ENCODE measurements at places on chromosomes 12 and 14. TPM values are rescaled to one million over a fixed set of nuclear protein-coding genes. Genes with fewer than 3 reads are reported as not detected.

DNA sequence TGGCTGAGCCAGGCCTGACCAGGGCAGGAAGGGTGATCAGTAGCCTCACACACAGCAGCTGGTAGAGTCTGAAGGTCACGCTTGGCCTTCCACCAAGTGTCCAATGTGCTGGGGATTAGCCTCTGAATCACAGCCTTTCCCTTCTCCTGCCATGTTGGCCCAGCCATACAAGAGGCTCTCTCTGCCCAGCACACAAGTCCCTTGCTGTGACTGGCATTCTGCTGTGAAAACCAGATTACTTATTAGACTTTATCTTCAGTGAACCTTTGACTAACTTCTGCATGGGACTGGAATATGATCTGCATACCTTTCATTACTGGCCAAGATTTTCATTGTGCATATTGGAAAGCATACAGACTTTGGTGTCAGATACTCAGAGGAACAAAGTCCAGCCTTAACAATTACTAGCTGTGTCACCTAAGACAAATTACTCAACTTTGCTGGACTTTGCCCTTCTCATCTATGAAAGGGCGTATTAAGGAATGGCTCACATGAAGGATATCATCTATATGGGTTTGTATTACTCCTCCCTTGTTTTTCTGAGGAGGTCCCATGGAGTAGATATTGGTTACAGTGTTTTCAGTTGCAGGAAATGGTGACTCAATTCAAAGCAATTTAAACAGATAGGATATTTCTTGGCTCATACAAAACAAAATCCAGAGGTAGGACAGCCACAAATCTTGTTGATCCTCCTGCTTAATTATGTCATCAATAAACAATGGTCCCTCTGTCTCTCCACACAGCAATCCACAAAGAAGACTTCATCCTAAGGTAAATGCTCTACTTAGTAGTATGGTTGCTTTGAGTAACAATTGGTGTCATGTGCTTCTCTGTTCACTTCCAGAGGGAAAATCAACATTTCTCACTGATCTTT lies 99.6 kb downstream of the DYRK2 start:
- peak; percentile 70 for DNase-seq

- no peak for DNase-seq
These were observed 12.9 kb downstream of the TMEM117 start for GRCh38 chr12:43848786-43849185.

GRCh38 chr14:85873006-85873405 lies 343.1 kb downstream of the FLRT2 start:
- no peak for DNase-seq

DNA sequence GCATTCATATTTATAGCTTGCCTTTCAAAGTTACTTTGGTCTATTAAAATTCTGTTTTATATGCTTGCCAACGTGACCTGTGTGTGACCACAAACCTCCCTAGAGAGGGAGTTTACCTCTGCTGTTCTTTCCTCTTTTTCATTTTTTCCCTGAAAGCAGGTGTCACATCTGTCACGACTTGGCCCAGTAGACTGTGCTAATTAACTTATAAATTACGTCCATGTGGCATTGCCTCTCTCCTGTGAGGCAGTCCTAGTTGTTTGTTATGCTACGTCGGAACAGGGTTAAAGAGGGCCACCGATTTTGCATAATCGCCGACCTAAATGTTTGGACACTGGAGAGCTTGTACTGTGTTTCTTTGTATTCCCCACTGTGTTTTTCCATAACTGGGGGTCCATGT lies 343.9 kb upstream of the FLRT2 start:
- DNase-seq, result no peak

- DNase-seq, result no peak
These were observed 249.8 kb upstream of the SFSWAP start for GRCh38 chr12:131461096-131461495.

DNA sequence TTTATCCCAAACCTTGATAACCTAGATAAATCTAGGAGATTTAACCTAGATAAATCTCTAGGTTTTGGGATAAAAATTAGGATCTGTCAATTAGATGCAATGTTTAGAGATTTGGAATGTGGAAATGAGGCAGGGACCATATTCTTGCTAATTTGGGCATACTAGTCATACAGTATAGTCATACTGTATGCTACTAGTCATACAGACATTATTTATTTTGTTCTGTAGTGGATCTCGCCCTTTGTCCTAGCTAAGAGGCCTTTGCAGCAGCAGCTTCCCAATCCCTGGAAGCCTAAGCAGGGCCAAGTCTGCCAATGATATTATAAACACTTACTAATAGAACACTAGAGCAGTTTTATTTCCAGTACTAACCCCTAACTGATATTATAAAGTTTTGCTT lies 136.4 kb downstream of the CEP128 start:
- DNase-seq, result no peak

- peak; percentile 54 for DNase-seq
These were observed 24.3 kb downstream of the SYNDIG1L start for GRCh38 chr14:74401504-74402241.

DNA sequence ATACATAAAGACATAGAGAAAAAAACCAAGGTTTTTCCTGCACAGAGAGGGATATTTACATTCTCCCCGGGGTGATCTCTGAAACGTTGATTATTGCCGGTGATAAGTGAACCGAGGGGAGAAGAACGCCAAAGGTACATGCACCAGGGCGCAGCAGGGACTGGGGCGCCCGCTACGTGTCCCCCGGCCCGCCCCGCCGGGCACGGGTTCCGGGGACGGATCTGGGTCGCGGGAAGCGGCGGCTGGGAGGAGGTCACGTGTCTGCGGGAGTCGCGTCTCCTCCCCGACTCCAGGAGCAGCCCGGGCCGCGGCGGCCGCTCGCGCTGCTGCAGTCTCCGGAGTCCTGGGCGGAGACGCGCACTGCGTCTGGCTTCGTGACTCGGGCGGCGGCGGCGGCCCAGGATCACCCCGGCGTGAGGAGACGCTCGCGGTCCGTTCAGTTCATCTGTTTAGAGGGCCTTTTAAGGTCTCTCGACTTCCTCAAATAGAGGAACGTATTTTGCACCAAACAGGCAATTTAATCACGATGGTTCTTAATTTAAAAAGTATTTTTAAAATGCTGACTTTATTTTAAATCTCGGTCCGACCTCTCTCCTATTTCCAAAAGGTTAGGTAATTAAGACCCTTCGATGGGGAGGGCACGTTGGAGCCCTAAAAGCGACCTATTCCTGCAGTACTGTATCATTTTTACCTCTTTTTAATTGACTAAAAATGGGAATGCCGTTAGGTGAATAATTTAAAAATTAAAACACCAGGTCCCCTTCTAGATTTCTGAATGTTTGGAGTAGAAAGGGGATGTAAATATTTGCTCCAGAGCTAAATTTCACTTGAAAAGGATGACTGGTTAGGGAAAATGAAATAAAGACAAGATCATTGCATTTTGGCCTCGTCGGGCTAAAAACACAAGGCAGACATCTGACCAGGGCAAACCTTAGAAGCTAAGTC lies 1.8 kb upstream of the BHLHE41 start:
- peak; percentile 88 for DNase-seq

GRCh38 chr12:27865421-27865820 lies 85.4 kb upstream of the MANSC4 start:
- DNase-seq, result no peak

DNA sequence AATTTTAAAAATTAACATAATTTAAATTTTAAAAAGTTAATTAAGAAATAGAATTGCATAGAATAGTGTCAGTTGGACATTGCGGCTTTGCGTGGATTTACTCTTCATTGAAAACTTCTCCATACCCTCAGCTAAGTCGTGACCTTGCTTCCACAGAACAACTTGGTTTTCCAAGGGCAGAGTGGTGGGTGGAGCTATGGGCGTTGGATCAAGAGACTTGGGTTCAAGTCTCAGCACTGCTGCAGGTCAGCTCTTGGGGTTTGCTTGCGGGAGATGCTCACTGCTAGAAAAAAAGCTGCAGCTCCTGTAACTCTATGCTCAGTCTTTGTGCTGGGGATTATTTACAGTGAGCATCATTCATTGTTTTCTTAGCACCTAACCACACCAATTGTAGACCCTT lies 133.7 kb downstream of the PRIMA1 start:
- DNase-seq, result no peak

- peak; percentile 91 for DNase-seq
These were observed 77.8 kb upstream of the MAX start for GRCh38 chr14:65179918-65180724.

GRCh38 chr12:499837-500458 lies 40.2 kb downstream of the B4GALNT3 start:
- no peak for DNase-seq

- no peak for DNase-seq
These were observed 273.2 kb upstream of the TBX3 start for GRCh38 chr12:114957225-114957624.

- DNase-seq, result no peak
These were observed 132.2 kb upstream of the HIF1A start for GRCh38 chr14:61563162-61563511.

DNA sequence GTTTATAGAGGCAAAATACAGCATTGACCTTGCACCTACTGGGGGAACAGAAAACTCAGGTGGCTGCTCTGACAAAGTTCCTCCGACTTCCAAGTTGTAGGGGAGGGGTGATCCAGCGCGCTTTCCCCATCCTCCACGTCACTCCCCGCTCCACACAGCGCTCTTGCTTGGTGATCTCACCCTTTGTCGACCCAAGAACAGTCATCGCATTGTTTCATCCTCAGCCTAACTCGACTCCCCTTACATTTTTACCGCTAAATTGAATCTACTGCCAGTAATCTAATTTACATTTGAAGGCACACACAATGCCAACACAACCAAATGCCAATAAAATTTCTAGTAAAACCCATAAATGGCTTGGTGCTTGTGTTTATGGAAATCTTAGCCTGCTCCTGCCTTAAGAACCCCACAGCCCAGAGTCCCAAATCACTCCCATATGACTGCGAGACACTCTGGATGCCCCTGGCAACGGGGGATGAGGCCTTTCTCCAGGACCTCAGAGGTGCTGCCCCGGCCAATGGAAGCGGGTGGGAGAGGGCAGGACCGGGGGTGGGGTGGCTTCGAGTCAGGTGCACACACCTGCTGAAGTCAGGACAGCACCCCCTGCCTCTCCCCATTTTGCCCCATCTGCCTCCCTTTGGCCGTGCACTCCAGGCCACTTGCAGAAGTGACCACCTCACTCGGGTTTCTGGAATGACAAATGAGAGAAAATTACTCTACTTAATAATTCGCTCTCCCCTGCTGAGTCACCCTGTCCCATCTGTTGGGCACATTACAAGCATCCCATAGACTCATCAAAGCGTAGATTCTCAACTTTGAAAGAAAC lies 98.2 kb upstream of the GSC start:
- no peak for DNase-seq

DNA sequence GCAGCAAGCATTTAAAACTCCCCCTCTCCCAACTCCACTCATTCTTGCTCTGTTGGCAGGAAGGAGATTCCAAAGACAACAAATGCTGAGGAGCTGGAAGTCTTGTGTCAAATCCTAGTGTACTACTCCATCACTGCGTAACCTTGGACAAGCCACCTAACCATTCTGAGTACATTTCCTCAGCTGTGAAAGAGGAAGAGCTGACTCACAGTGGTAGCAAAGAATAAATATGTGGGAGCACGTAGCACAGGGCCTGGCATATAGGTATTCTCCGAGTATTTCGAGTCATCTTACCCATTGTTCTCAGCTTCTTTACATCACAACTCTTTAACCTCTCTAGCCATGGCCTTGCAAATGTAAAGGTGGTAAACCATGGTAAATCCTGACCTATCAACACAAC lies 28.7 kb downstream of the EGLN3 start:
- DNase-seq, result no peak

- no peak for DNase-seq
These were observed 983 bp downstream of the MYF6 start for GRCh38 chr12:80708259-80708974.

DNA sequence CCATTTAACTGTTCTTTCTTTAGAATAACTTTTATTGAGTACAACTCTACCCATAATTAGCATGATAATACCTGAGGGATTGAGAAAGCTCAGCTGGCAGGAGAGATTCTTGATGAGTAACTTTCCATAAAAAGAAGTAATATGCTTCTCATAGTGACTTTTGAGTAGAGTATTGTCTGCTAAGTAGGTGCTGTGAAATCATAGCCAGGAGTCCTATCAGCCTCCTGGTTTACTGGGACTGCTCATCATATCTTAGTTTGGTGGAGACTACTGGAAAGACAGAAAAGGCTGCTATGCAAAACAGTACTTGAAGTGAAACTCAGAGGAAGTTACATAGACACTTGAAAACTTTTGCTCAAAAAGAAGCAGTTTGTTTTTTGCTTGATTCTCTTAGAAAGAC lies 113.3 kb upstream of the ATP2B1 start:
- no peak for DNase-seq

- no peak for DNase-seq
These were observed 43.1 kb downstream of the ATP2B1 start for GRCh38 chr12:89665556-89665955.

- peak; percentile 94 for DNase-seq
These were observed at the start of gene EPS8 for GRCh38 chr12:15789220-15790171. Gene EPS8, minus strand, starts transcription at chr12:15789388. Its CDS starts 106,437 bp downstream, at chr12:15682951.

DNA sequence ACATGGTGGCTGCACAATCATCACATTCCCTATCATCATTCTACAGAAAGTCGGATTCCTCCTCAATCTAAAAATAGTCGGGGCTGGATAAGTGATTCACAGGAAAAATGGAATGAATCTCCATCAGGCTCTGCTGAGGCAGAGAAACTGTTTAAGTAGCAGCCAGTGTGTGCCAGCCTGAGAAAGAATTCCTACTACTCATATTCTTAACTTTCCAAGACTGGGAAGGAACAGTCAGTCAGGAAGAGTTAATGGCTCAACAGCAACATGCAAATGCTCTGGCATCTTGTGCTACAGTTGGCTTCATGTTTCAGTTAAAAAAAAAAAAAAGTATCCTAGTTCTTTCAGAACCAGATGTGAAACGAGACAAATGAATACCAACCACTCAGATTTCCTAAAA lies 187.0 kb downstream of the GRIP1 start:
- DNase-seq, result no peak

Gene SMOC1
- 3.7 TPM for total RNA-seq

Gene P2RX7
- total RNA-seq, result 7.2 TPM

Gene KIF21A
- total RNA-seq, result 28.3 TPM

Gene FLRT2
- total RNA-seq, result 17.8 TPM

Gene AKAP3
- total RNA-seq, result 7.4 TPM

Gene SPATA7
- 26.9 TPM for total RNA-seq

Gene ARF3
- 91.9 TPM for total RNA-seq

Gene SIX4
- total RNA-seq, result 3.1 TPM

Gene LBHD2
- total RNA-seq, result not detected

Gene GLIPR1L1
- not detected for total RNA-seq

Gene KLRF1
- not detected for total RNA-seq

Gene NANOG
- total RNA-seq, result 0.91 TPM

Gene LGR5
- 1.5 TPM for total RNA-seq

Gene ASCL4
- not detected for total RNA-seq

All from adrenal gland (tissue), 19 donors.